ENCODE measurements at places on chromosomes 7 and 10.

GRCh38 chr7:134763960-134764359 is 15.5 kb upstream of the CALD1 start:
- DNase-seq, result no peak

- no peak for DNase-seq
These were observed 78.2 kb downstream of the ELFN1 start for GRCh38 chr7:1748076-1748838.

DNA sequence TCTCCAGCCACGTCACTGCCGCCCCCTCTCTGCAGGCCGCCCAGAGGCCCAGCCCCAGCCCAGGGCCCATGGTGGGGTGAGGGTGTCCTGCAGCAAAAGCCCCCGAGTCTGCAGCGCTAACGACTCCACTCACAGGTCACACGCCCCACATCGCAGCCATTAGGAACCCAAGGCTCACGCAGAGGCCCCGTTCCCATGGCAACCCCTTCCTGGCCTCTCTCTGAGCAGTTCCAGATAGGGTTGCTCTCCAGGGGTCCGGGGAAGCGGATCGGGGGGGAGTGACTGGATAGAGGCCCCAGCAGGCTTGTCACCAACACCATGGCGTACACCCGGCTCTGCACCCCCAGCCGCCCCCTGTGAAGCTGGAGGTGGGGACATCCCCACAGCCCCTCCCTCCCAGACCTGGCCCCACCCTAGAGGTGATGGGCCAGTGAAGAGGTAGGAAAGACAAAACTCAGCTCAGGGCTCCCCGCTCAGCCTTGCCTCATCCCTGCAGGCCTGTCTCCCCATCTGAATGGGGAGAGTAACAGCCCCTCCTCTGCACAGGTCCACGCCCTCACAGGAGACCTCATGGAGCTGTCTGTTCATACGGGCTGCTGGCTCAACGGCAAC is 41.2 kb downstream of the TNRC18 start:
- no peak for DNase-seq

DNA sequence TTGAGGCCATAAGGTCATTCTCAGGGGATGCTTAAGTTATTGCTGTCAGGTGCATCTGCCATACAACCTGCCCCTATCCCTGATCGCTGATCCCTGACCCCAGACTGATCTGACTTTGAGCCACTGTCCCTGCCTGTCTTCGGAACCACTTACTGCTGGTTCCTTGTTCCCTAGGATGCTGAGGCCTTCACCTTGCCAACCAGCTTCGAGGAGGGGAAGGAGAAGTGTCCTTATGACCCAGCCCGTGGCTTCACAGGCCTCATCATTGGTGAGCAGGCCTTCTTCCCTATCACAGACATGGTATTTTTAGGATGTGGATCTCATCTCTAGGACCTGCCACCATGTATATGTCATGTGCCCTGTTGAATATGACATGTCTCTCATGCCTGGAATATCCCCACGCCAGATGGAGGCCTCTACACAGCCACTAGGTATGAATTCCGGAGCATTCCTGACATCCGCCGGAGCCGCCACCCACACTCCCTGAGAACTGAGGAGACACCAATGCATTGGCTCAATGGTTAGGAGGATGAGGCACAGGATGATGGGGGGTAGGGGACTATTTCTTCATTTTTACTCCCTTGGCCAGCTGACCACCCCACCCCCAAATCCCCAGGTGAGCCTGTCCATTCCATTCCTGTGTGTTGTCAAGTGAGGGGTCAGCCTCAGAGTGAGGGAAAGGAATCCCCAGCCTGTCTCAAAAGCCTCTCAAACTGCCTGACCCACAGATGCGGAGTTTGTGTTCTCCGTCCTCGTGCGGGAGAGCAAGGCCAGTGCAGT is 9.0 kb downstream of the MRPL43 start:
- DNase-seq, result no peak

DNA sequence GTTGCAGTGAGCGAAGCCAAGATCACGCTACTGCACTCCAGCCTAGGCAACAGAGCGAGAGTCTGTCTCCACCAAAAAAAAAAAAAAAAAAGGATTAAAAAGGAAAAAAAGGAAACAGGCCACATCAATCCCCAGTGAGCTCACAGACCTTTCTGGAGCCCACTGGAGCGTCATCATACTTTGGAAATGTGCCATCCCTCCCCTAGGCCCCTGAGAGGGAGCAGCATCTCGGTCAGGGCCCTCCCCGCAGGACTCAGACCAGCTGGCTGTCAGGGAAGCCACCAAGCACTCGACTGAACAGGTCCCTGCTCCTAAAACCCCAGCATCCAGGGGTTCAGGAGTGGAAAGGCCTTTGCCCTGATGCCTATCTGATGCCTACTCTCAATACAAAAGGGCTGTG is 97.9 kb upstream of the SH2B2 start:
- no peak for DNase-seq

DNA sequence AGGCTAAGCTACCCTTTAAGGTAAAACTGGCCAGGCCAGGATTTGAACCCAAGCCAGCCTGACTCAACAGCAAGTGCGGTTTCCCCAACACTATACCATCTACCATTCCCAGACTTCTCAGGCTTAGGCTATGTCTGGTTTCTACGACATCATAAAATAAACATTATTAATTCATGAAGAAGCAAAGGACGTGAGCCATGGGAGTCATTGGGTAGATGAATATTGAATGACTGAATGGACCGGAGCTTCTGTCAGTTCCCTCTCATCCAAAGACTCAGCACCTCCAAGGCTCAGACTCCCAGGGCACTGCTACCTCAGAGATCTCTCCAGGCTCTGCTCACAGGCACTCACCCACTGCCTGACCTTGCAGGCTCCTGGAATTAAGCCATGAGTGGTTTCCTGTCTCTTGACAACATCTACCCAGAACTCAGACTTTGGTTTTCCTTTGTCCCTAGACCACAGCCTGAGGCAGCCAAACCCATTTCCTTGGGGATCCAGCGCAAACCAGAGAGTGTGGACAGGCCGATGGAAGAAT is 64.6 kb upstream of the STEAP1B start:
- peak; percentile 35 for DNase-seq

- no peak for DNase-seq
These were observed 25.3 kb upstream of the MTPAP start for GRCh38 chr10:30374353-30374752.

GRCh38 chr7:148142660-148143248 is 447.8 kb upstream of the C7orf33 start:
- DNase-seq, result peak; percentile 28

DNA sequence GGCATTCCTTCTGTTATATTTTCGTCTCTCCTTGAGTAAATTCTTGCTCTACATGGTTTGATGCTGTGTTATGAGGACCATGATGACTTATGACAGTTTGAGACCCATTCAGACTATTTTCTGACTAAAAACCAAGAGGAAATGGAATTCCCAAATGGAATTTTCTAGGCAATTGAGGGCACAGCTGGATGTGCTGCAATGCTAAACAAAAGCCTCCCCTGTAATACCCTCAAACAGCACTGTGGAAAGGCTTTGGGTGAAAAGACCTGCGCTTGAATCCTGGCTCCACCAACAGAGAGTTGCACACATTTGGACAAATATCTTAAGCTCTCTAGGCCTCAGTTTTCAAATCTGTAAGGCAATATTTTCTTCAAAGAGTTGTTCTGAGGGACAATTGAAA is 129.1 kb downstream of the PRKG1 start:
- no peak for DNase-seq

DNA sequence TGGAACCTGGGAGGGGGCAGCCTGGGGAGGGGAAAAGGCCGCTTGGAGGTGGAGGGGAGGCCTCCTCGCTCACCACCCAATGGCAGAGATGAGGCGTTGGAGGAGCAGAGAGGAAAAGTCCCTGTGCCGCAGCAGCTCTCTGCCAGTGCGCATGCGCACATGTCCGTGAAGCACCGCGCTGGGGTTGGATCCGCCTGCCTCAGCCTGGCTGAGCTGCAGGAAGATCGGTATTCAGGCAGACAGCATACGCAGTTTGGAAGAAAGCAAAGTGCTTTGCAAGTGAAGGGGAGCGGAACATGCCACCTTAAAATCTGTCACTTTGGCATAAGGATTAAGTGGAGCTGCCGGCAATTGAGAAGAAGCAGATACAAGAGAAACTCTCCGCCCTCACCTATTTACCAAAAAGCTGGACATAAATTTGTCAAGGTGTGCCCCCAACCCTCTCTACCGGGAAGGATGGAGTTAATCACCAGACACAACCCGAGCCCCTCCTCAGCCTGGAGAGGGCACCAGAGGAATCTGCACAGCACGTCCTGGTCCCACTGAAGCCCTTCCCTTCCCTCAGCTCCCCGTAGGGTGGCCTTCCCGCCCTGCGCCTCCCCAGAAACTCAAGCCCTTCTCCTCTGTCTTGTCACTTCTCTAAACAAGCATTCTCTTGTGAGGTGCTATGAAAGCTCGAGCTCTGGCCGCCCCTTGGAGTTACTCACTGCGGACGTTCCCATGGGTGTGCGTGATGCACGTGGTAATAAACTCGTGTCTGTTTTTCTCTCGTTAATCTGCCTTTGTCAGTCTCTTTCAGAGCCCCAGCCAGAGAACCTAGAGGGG is 32.2 kb upstream of the TMEM72 start:
- DNase-seq, result peak; percentile 84
